ENCODE measurements at places on chromosomes 13 and 19.

DNA sequence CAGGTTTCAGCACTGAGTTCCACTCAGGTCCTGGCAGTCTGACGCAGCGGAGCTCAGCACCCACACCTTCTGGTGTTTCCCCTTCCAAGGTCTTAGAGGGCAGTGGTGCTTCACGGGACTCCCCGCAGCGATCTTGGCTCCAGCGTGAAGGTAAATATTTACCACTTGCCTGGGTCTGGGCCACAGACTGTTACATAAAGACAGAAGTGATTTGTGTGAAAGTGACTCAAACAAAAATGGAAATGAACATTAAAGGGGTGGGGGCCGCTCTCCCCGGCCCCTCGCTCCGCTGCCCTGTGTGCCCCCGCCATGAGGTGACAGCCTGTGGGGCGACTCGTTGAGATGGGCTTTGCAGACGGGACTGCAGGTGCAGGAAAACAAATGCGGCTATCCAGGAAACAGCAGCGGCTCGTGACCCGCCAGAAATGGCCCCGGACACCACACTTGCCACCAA lies 55.0 kb downstream of the GGACT start:
- DNase-seq = no peak

GRCh38 chr19:29497686-29498436 lies 27.9 kb upstream of the VSTM2B start:
- DNase-seq = no peak

DNA sequence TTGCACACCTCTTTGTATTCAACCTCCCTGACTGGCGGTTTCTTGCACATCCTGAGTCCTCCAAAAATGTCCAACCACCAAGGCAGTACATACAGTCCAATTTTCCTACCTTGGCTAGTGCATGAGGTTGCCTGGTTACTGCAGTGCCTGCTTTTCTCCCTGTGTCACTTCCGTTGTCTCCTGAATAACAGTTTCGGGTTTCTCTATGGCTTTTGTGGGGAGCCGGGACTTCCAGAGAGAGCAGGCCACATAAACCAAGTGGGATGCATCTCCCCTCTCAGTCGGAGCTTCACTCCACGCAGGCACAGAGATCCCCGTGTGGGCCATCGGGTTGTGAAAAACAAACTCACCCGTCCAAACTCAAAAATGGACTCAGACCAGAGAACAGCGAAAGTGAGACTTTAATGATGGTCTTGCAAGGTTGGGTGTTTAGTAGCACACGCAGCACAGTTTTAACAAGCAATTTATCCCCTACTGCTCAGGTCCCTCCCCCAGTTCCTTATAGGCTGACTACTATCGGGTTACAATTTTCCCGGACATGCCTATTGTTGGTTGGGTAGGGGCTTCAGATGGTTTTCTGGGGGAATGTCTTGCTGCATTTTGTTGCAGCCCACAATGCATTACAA lies 173.1 kb downstream of the POU4F1 start:
- DNase-seq = no peak

GRCh38 chr13:56622840-56623239 lies 517.9 kb upstream of the PRR20A start:
- DNase-seq = no peak

DNA sequence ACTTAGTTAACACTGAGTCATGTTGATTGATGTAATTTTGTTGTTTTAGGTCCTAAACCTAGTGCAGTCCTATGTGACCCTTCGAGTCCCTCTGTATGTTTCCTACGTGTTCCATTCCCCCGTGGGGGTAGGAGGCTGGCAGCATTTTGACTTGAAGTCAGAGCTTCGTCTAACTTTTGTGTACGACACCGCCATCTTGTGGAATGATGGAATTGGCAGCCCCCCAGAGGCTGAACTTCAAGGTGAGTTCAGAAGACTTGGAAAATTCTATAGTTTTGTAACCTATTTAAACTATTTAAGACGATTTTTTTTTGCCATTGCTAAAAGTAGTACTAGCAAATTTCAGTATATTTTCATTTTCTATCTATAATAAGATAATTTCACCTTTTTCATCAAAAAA lies 117.9 kb downstream of the STOML3 start:
- DNase-seq = no peak

DNA sequence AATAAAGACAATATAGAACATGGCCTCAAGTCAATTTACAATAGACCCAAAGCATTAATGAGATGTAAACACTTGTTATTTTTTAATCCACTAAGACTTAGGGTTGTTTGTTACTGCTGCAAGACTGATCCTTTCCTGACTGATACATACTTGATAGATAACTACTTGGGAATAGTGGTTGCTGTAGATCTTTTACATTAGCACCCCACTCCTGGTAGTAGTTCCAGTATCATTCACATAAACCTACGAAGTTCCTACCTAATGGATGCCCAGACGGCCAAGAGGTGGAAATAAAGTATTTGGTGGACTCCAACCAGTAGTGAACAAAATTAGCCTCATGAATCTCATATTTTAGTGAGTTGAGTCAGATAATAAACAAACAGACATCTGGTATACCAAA lies 26.9 kb downstream of the ADGRE1 start:
- no peak for DNase-seq

GRCh38 chr13:46605076-46605824 lies 52.3 kb downstream of the LRCH1 start:
- no peak for DNase-seq

DNA sequence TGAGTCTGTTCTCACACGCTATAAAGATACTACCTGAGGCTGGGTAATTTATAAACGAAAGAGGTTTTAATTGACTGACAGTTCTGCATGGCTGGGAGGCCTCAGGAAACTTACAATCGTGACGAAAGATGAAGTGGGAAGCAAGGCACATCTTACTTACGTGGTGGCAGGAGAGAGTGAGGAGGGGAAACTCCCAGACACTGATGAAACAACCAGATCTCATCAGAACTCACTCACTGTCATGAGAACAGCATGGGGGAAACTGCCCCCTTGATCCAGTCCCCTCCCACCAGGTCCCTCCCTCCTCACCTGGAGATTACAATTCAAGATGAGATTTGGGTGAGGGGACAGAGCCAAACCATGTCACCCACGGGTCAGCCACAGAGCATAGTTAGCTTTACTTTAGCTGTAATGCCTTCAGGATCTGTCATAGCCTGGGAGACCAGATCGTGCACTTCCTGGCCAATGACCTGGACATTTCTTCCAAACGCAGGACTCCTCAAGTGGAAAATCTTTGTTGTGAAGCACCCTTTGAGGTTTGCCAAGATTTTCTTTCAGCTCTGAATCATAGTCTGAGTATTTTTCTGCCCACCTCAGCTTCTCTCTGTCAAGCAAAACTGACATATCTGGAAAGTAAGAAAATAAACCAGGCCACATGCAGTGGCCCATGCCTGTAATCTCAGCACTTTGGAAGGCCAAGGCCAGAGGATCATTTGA lies 25.2 kb upstream of the HIF3A start:
- DNase-seq = no peak

DNA sequence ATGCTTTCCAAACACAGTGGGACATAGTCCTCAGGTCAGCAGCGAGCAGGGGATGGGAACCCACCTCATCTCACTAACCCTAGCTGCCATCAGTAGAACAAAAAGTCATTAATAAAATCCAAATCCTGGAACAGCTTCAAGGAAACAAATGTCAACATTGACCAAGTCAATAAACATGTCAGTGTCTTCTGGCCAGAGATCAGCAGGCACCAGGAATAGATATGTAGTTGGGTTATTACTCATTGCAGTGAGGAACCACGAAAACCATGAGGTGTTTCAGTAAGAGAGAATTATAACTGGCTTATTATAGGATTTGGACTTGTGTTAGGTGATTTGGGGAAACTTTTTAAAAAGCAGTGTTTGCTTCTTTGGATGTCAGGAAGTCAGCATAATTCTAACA lies 17.1 kb upstream of the CD33 start:
- DNase-seq = no peak

DNA sequence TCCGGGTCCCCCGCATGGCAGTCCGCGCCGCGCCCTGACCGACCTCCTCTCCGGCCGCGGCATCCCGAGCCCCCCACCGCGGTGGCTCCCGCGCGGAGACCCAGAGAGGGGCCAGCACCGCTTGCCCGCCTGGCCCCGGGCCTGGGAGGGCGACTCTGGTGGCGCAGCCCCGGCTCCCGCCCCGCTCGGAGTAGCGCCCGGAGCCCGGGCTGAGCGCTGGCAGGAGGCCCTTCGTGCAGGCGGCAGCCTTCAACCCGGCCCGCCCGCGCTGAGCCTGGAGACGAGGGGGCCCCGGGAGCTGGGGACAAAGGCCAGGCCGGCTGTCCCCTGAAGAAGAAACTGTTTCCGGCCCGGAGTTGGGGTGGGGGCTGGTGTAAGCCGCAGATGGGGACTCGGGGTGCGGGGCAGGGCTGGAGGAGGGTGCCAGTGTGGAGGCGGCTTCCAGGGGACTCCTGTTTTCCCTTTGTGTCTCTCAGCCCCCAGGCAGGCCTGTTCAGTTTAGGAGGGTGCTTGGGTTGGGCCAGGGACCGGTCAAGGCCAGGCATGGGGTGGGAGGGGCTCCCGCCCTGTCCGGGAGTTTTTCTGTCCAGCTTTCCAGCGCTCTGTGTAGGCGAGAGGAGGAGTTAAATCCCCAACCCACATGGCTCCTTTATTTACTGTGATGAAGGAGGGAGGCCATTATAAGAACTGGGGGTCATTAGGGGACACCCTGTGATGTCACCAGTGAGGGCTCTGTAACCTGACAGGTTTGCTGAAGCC lies 935 bp downstream of the LRP3 start:
- no peak for DNase-seq

GRCh38 chr13:65855242-65855805 lies 1374.8 kb downstream of the PCDH9 start:
- no peak for DNase-seq

GRCh38 chr13:48249018-48249417 lies 16.0 kb downstream of the ITM2B start:
- no peak for DNase-seq

- DNase-seq = no peak
Observed at GRCh38 chr13:46749951-46750350, 47.0 kb downstream of the ESD start.

DNA sequence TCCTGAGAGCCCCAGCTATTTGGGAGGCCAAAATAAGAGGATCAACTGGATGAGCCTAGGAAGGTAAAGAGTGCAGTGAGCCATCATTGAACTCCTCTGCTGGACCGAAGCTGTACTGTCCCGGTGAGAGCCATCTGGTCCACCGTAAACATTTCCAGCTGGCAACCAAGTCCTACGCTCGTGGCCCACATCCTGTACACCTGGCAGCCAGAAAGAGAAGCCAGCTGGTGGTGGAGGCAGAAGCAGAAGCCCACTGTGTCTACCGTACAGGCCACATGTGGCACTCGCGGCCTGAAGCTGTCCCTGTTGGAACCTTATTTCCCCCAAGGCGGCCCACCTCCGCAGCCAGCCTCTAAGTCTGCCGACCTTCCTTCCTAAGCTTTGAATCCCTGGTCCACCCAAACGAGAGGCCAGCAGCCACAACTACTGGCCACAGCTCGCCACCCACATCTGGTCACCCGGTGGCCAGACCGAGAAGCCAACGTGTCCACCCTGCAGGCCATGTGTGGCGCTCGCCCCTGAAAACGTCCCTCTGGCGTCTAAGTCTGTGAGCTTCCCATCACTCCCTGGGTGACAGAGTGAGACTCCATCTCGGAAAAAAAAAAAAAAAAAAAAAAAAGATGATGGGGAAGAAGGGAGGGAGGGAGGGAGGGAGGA lies 14.2 kb upstream of the ZNF91 start:
- no peak for DNase-seq

GRCh38 chr19:54739587-54740497 lies 1.5 kb downstream of the KIR2DL3 start:
- DNase-seq = no peak

GRCh38 chr13:42064259-42064658 lies 15.8 kb downstream of the DGKH start:
- no peak for DNase-seq

- no peak for DNase-seq
Observed at GRCh38 chr19:51810223-51810622, 15.3 kb downstream of the FPR3 start.

GRCh38 chr19:45100846-45101252 lies 7.9 kb downstream of the PPP1R37 start:
- no peak for DNase-seq

DNA sequence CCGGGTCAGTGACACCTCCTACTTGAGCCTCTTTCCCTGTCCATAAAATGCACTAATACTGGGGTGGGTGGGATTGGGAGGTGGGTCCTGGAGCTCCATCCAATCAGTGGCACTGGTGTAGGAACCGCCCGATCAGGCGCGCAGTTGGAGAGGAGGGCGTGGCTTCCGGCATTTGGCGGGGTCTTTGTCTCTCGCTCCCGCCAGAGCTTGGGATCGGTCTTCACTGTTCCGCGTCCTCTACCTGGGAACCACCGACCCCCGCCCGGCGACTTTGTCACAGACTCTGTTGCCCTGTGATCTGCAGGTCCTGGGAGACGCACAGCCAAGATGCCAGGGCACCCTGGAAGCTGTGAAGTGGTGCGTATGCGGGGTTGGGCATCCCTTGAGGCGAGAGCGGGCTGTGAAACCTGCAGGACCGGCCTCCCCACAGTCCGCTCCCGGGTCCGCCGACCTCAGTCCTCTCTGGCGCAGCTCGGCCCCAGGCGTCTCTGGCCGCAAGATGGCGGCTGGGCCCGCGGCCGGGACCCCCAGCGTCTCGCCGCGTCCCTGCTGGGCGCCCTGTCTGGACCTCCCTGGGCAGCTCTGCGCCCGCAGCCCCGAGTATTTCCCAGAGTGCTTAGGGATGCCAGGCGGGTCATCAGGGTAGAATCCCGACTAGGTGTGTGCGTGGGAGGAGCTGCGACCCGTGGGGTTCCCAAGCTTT lies 41.6 kb upstream of the ZNF730 start:
- peak; percentile 86 for DNase-seq

DNA sequence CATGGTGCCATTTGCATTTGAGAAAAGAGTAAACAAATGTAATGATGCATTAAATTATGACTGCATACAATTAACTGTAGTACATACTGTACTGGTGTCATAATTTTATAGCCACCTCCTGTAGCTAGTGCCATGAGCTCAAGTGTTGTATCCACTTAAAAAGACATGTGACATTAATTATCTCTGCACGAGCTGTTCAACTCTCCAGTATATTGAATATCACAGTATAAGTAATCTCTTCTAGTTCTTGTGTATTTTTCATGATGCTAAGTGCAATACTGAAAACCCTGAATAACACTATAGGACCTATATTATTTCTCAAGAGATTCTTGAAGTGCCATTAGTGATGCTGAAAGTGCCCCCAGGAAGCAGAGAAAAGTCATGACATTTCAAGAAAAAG lies 387.3 kb downstream of the PCDH17 start:
- no peak for DNase-seq

- DNase-seq = peak; percentile 59
Observed at GRCh38 chr19:42129399-42130253, 2.6 kb downstream of the POU2F2 start.

- DNase-seq = no peak
Observed at GRCh38 chr13:74306496-74306895, 172.3 kb upstream of the KLF12 start.
